ENCODE measurements at places on chromosomes 7 and 10. TPM values are rescaled to one million over a fixed set of nuclear protein-coding genes. Genes with fewer than 3 reads are reported as not detected.

Gene GIMAP4
- 174 TPM for total RNA-seq

Gene IDI2
- not detected for total RNA-seq

Gene BBS9
- total RNA-seq, result 11.8 TPM

Gene KCNIP2
- 1.9 TPM for total RNA-seq

Gene ASAH2
- total RNA-seq, result 2.3 TPM

Gene PTPN12
- 12.5 TPM for total RNA-seq

Gene NEUROD6
- total RNA-seq, result not detected

Gene WASHC2C
- 42.9 TPM for total RNA-seq

Gene HELLS
- total RNA-seq, result 157 TPM

Gene ANKIB1
- 57.1 TPM for total RNA-seq

All from activated CD8-positive, alpha-beta T cell treated with anti-CD3 and anti-CD28 coated beads, Interleukin-2, amount 10 ng/mL, durations not matched to agents 7 days and 5 days (primary cell).